ENCODE measurements at places on chromosomes 6 and 20.

- DNase-seq, result no peak
Measured at GRCh38 chr6:157120534-157121232, 202.6 kb downstream of the TMEM242 start.

DNA sequence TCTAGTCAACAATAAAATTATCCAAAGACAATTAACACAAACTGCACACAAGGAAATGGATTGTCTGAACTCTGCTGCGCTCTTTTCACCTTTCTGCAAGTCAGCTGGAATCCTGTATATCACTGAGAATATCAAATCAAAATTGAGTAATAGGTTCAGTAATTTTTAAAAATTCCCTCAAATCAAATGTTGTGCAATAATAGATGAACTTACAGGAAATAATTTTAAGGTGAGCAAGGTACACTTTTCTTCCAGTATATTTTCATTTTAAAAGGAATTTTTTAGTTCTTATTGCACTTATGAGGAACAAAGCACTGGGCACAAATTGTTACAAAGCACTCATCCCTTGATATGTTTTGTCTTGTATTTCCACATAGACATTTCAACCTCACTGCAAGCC, 1.2 kb downstream of the SAYSD1 start:
- no peak for DNase-seq

DNA sequence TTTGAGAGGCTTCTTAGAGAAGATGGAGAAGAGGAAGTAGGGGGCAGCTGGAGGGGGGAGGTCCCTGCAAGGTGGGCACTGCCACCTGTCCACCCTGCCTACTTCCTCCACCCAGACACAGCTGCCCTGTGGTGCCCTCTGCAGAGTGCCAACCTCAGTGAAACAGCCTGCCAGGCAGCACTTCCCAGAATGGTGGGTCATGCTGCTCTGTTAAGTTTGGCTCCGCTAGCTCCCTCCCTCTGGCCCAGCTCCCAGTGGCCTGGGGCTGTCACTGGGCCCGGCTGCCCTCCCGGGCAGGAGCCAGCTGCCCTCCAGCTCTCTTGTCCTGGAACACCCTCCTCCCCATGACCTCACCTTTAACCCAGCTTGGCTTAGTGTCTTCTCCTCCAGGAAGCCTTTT, 5.1 kb upstream of the EPB41L1 start:
- DNase-seq, result no peak

- no peak for DNase-seq
Measured at GRCh38 chr20:62606016-62606415, 36.3 kb upstream of the SLCO4A1 start.

DNA sequence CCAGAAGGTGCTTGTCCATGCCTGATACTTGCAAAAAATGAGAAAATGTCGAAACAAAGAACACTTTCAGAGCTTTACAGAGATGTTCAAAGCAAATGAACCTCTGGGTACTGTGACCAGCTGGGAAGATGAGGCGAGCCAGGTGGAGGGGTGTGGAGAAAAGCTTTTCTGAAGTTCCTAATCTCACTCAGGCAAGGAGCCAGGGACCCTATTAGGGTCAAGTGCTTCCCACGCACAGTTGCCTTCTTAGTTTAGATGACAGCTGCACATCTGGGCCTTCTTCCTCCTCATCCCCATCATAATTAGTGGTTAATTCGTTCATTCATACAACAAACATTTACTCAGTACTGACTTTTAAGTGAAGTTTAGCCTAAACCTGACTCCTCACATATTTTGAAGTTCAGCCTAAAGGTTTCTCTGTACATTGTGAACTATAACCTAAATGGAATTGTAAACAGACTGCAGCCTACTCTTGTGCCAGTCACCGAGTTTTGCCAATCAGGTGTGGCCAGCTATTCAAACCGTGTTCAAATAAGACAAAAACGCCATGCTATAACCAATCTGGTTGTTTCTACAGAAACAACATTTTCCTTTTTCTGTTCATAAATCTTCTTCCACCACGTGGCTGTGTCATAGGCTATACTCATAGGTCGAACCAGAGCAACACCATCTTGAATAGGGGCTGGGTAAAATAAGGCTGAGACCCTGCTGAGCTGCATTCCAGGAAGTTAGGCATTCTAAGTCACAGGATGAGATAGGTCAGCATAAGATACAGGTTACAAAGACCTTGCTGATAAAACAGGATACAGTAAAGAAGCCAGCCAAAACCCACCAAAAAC, 19.3 kb upstream of the AHCY start:
- DNase-seq, result no peak

GRCh38 chr6:44023586-44024454, 103.4 kb downstream of the MRPL14 start:
- DNase-seq, result no peak

GRCh38 chr6:125729983-125730382, 19.4 kb upstream of the HEY2 start:
- DNase-seq, result no peak

DNA sequence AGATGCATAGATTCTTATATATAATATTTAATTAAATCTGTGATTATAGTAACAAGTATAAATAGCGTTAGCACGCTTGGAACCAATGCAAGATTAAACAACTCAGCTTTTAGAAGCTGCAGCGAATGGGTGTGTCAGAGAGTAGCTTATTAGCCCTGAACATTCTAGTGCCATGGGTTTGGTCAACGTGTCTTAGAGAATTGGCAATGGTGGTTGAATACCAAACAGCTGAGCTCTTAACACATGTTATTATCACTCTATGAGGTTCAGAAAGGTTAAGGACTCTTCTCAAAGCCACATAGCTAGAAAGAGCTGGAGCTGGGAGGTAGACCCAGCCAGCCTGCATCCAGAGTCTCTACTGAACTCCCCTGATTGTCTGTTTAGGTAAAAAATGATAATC, 284.2 kb upstream of the CHD6 start:
- DNase-seq, result no peak

All from fibroblast of skin of abdomen (primary cell).